ENCODE measurements at places on chromosomes 5 and 9.

GRCh38 chr9:133701981-133702797 lies 36.0 kb downstream of the SARDH start:
- DNase-seq = no peak

DNA sequence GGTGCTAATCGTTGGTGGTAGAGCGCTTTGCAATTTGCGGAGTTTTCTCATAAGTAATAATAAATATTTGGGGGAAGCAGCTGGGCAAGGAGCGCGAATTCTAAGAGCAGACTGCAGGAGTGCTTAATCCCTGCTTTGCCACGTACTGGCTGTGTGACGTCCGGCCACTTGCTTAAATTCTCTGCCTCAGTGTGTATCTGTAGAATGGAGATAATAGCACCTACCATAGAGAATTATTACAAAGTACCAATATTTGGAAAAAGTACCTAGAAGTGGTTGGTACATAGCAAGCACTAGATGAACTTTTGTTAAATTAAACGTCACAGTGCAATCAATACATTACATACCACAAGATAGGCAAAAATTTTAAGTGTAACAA lies 598 bp upstream of the TMED7 start:
- DNase-seq = no peak

GRCh38 chr5:135895474-135896006 lies at the start of gene IL9:
TSS of gene IL9 (minus strand) at chr5:135895841. CDS start at chr5:135895816, 25 bp downstream.
- DNase-seq = no peak

DNA sequence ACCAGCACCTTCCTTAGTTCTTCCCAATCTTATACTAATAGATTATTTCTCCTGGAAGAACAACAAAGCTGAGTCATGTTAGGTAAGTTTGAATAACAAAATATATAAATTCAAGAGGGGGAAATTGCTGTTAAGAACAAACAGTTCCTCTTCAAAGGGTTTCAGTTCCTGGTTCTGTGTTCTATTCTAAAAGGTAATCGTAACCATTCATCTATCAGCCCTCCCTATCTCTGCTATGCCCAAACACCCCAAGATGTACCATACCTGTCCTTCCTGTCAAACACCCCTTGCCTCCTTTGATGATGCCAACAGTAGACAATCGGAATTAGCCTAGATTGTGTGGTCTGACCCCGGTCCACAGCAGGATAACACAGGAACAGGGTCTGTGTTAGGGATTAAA lies 4.2 kb upstream of the RNF180 start:
- DNase-seq = peak; percentile 58

DNA sequence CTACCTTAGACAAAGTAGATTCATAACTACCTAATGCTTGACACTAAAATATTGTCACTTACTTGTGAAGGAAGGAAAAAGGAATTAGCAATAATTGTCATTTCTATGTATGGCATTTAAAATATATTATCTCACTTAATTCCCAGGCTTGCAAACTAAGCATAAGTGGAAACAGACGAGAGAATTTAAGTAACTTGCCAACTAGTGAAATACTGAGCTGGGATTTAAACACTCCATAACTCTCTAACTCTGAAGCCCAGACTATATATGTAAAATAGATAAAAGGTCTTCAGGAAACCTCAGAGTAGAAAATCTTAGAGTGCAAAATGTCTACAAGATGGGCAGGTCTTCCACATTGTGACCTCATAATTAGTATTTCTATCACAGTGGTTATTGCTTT lies 257.8 kb downstream of the SAXO1 start:
- DNase-seq = no peak
